Astrocyte (in vitro differentiated cells and primary cell): ENCODE measurements at places on chromosomes 6 and 20.

GRCh38 chr20:58874469-58874868 lies 22.0 kb downstream of the GNAS start:
- no peak for DNase-seq

- no peak for DNase-seq
Measured at GRCh38 chr20:20103486-20103885, 51.2 kb downstream of the CFAP61 start.

GRCh38 chr6:25640446-25640845 lies 11.6 kb upstream of the SCGN start:
- no peak for DNase-seq

DNA sequence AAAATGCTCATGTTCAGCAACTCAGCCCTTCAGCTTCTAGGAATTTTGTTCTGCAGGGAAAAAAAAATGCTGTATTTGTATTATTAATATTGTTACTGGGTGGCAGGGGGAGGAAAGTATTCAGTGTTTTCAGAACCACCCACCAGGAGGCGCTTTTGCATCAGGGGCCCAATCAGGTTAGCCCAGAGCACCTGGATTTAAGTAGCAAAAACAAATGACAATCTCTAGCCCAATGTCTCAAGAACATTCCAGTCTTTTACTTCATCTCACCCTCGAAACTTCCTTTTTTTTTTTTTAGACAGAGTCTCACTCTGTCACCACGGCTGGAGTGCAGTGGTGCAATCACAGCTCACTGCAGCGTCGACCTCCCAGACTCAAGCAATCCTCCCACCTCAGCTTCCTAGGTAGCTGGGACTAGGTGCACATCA lies 635 bp upstream of the C20orf203 start:
- DNase-seq, result peak; percentile 23

DNA sequence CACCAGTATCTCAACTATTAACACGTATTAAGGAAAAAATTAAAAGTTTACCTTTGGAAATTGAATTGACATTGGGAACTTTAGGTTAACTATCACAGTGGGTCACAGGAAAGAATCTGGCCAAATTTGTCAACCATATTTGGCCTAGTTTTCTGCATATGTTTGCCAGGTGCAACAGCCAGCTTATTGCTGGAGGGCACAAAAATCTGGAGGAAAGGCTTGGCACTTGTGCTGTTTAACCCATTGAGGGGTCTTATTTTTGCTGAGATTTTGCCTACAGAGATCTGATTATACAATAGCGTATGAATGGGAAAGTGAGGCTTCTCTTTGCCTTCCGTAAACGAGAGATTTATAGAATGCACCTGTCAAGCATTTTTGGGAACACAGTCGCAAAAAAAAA lies 190.4 kb downstream of the PRL start:
- no peak for DNase-seq

GRCh38 chr6:74932232-74932888 lies 273.5 kb downstream of the COL12A1 start:
- peak; percentile 18 for DNase-seq

DNA sequence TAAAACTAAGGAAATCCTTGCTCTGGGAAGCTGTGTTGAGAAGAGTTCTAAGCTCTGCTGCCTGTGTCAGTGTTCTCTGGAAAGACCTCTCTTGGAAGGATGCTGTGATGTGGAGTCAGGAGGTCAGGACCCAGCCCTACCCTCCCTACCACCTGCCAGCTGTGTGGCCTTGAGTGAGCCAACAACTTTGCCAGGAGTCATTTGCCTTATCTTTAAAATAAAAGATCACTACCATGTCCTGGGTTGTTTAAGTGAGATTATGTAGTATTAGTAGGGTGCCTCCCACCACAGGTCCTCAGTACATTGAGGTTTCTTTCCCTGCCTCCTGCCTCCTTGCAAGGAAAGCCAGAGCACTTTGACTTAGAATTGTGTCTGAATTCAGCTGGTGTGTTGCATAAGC lies 64.9 kb downstream of the FOXO3 start:
- DNase-seq, result no peak

DNA sequence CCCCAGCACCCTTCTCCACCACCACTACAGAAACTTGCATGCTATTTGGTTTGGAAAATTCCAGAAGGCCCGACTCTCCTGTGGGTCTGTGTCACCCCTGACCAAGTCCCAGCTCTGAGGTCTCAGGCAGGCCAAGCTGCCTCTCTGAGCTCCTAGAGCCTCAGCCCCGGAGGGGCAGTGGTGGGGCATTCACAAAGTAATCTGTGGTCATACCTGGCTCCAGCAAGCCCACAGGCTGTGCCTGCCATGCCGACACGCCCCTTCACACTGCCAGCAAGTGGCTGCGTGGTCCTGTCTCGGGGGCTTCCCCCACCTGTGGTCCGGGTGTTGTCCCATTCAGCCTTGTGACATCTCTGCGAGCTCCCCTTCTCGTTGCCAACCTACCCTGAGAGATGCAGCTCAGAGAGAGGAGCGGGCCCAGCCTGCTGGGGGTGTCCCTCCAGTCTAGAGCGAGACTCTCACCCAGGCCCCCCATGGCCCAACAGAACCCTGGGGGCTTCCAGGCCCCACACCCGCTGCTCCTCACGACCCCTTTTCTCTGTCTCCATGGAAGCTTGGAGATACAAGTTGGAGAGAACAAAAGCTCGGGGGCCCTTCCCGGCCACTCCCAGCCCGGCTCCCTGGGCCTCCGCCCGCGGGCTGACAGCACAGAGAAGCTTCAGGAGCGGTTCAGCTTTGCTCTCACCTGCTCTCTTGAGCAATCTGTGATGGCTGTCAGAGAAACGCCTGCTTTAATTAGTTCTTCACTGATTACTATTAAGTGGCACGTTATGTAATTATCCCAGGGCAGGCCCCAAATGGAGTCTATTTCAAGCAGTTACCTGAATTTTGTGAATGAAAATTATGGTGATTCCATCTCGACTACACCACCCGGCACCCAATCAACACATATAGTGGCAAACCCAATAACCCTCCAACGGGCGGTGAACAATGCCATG lies 147.7 kb upstream of the PHACTR3 start:
- DNase-seq, result no peak

- peak; percentile 22 for DNase-seq
Measured at GRCh38 chr20:43658069-43658722, 8.7 kb upstream of the MYBL2 start.
